ENCODE measurements at places on chromosomes 6 and 20.

GRCh38 chr20:42595625-42596024 lies 594.1 kb downstream of the PTPRT start:
- DNase-seq: no peak

DNA sequence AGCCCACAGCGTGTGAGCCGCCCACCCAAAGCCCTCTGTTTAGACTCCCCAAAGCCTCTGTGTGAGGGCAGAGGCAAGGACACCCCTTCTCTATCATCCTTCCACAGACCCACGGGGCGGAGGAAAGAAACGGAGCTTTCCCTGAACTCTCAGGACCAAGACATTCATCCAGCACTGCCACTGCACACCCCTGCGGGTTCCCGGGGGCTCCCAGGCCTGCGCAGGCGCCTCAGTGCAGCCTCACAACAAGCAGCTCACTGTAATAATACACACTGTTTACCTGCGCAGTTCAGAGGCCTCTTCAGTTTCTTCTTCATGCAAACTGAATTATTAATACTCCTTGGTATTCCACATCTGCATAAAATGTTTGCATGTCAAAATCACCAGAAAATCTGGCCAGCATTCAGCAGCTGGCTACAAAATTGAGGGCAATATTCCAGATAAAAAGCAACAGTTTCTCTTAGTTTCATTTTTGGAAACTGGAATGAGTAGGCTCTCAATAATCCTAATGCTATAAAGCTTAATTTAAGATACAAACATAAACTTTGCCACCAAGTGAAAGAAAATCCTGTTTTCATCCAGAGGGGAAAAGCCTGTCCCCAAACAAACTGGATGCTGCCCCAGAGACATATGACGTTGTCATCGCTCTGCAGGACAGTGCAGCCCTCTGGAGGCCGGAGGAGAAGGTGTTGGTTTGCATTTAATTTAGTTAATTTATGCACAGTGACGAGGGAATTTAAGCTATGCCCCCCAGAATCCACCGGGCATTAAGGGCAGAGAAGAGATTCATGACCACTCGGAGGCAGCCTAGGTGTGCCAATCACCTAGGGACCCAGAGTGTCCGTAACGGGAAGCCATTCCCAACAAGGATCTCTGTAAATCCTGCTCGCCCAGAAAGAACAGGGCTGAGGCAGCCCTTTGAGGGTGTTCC lies 45.3 kb downstream of the NINL start:
- DNase-seq: no peak

DNA sequence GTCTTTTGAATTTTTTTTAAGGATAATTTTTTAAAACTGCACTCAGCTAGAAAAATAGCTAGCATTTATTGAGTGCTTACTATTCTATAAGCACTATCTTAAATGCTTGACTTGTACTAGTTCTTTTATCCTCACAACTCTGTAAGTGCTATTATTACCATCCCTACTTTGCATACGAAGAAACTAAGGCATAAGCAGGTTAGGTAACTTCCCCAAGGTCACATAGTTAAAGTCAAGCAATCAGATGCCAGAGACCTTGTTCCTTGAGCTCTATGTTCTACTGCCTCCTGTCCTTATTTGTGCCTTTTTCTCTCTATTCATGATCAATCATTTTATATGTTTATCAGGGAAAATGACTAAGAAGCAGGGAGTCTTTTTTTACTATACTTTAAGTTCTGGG lies 65.0 kb downstream of the GCLC start:
- DNase-seq: no peak

GRCh38 chr20:11246251-11246775 lies 572.5 kb upstream of the JAG1 start:
- DNase-seq: no peak

GRCh38 chr6:108291091-108291490 lies 3.8 kb upstream of the AFG1L start:
- no peak for DNase-seq

GRCh38 chr6:166581091-166581511 lies 5.4 kb downstream of the RAMACL start:
- DNase-seq: no peak

DNA sequence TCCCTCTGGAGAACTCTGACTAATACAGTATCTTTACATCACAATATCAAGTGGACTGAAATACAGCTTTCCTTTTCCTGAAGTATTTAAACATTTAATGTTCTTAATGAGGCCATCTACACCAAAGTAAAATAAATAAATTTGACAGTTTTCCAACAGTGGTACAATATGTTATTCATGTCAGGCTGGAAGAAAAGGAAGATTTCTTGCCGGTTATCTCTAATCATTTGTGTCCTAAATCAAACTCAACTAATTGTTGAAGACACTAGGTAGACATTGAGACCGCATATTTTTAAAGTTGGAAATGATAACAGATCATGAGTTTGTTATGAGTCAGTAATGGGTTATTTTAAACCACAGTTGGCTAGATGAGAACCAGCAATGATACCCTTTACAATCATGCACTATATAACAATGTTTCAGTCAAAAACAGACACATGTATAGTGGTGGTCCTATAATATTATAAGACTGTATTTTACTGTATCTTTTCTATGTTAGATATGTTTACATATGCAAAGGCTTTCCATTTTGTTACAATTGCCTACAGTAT lies 241.6 kb downstream of the LMBRD1 start:
- no peak for DNase-seq

GRCh38 chr6:39958947-39959346 lies 24.7 kb upstream of the MOCS1 start:
- no peak for DNase-seq

GRCh38 chr6:183668-184067 lies 108.6 kb upstream of the DUSP22 start:
- DNase-seq: no peak

- no peak for DNase-seq
These were observed 79.5 kb upstream of the MYL9 start for GRCh38 chr20:36461600-36462439.

DNA sequence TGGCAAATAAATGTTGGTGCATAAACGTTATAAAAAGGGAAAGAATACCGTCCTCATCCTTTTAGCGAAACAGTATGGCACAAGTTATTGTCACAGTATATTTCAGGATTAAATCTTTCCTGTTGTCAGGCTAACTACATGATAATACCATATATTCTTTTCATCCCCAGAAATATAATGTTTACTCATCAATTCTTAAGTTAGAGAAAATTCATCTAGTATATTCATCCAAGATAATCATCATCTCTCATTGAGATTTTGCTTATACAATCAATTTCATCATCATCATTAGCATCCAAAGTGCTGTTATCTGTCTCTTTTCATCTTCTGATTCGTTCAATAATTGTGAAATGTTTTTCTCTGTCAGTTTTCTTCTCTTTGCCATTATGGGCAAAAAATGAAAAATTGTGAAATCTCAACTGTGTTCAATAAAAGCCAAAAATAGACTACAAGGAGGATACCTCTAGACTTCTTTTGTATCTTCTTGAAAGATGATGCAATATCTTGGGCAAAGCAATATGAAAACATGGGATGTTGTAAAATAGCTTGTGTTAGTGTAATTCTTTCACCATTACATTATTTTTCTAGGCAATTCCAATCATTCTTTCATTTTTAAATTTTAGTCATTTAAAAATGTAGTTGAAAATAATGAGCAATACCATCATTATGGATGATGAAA lies 2.6 kb downstream of the SPACA1 start:
- DNase-seq: no peak

- no peak for DNase-seq
These were observed 267.9 kb upstream of the PTCHD4 start for GRCh38 chr6:48378884-48379407.

- no peak for DNase-seq
These were observed 4.5 kb upstream of the GUCA1A start for GRCh38 chr6:42168650-42169049.

- no peak for DNase-seq
These were observed 296.6 kb upstream of the MANEA start for GRCh38 chr6:95280686-95281273.

DNA sequence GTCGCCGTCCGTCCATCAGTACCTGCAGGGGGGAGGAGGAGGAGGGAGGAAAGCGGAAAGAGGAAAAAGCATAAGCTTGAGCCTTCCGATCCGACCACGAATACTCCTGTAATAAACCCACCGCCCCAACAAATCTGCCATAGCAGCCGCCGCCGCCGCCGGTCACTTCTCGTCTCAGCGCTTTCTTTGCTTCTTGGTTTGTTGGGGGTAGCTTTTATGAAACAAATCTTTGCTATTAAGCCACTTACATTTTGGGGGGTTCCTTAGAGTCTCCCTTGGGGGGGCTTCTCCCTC lies 277 bp downstream of the ADGRB3 start:
- DNase-seq: no peak

DNA sequence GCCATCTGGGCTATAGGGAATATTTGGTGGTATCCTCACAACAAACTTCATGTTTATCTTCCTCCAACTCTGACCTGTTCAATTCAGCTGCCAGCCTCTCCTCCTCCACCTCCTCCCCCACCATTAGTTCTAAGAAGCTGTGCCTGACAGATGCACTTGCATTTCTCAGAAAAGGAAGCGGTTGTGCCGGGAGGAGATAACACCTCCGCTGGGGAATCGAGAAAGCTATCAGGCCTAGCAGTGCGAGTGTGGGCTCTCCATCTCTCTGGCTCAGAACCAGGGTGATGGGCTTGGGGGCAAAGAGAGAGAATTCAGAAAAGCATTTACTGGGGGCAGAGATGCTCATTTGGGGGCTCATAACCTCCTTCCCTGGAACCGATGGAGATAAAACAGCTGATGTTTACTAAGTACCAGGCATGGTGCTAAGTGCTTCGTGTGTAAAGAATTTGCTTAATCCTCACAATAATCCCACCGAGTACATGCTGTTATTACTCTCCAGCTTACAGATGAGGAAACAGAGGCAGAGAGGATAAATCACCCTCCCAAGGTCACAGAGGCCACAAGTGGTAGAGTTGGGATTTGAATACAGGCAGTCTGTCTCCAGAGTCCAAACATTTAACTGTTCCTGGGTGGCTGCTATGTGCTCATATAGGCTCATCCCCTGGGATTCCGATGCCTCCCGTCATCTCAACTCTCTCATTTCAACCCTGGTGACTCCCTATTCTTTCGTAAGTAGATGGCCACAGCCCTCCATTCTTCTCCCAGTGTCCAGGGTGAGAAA lies 38.3 kb downstream of the COX4I2 start:
- peak; percentile 72 for DNase-seq

All from CD4-positive, alpha-beta T cell treated with Interleukin-6 at 100 ng/mL for 8 hours (primary cell).